ENCODE measurements at places on chromosomes 3 and 15.

DNA sequence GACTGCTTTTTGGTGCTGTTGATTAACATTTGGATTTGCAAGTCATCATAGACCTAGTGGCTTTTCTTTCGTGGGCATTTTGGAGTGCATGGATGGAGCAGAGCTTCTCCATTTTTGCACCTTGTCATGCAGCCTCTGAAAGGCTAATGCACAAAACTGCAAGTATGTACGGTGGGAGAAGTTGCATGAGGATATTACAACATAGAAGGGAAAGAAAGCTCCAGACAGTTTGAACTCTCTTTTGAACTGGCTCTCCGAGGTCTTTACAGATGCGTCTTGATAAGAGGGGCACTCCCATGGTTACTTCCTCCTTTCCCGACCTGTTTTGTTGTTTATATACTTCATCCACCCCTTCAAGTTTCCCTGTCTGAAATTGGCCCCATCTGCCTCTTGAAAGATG is 147.1 kb upstream of the GBE1 start:
- H3K36me3 ChIP-seq: no peaks in the 10 kb centered on the region
- no peak overlapping the region for H3K4me3 ChIP-seq
- peak; percentile 58 for DNase-seq
- no peak overlapping the region for H3K27ac ChIP-seq
- peaks cover 4% of the 10 kb centered on the region for H3K4me1 ChIP-seq

DNA sequence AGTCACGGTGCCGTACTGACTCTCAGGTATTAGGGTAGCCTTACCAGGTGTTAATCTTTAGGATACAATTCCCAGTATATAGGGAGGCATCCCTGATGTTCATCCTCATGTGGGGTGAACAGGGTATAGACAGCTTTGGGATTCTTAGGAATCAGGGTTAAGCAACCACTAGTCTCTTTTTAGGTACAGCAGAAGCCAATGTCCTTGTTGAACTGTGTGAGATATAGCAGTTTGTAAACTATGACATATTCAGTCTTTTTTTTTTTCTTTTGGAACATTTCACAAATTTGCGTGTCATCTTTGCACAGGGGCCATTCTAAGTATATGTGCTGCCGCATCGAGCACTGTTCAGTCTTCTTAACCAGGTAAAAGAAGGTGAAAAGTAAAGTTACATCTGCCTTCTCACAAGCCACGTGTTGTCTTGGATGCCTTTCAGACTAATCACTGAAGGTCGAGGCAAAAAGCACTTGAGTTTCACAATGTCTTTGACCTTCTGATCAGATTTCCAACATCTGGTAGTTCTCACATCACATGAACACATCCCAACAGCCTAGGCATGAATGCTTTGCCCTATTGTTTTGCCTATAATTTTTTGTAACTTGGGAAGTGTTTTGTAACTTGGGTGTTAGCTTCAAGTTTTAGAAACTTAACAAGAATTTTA is 17.2 kb downstream of the TSEN2 start:
- peaks cover 29% of the 10 kb centered on the region for H3K36me3 ChIP-seq
- no peak overlapping the region for H3K4me3 ChIP-seq
- no peak for DNase-seq

DNA sequence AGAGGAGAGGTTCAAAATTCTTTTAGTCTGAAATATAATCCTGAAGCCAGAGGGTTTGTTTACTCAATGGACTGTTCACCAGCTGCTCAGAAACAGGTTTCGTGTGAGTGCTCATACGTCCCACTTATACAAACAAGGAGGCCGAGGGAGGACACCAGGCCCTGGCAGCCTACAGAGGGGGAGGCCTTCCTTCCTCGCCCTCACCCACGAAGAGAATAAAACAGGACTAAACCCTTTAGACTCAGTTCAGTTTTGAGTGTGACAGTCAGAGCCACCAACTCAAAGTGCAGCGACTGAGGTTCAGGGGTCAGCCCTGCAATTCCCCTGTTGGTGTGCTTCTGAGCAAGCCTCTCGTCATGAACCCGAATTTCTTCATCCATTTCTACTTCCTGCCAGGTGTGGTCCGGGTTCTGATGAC is 17.3 kb downstream of the FAM174B start:
- H3K27me3 ChIP-seq: no peaks in the 10 kb centered on the region
- no peak overlapping the region for H3K4me3 ChIP-seq
- H3K36me3 ChIP-seq: no peaks in the 10 kb centered on the region
- H3K4me1 ChIP-seq: peaks cover 10% of the 10 kb centered on the region

GRCh38 chr3:152100491-152101132 is 168.1 kb upstream of the MBNL1 start:
- H3K4me1 ChIP-seq: no peaks in the 10 kb centered on the region
- no peaks in the 10 kb centered on the region for H3K27me3 ChIP-seq
- no peak overlapping the region for H3K27ac ChIP-seq

DNA sequence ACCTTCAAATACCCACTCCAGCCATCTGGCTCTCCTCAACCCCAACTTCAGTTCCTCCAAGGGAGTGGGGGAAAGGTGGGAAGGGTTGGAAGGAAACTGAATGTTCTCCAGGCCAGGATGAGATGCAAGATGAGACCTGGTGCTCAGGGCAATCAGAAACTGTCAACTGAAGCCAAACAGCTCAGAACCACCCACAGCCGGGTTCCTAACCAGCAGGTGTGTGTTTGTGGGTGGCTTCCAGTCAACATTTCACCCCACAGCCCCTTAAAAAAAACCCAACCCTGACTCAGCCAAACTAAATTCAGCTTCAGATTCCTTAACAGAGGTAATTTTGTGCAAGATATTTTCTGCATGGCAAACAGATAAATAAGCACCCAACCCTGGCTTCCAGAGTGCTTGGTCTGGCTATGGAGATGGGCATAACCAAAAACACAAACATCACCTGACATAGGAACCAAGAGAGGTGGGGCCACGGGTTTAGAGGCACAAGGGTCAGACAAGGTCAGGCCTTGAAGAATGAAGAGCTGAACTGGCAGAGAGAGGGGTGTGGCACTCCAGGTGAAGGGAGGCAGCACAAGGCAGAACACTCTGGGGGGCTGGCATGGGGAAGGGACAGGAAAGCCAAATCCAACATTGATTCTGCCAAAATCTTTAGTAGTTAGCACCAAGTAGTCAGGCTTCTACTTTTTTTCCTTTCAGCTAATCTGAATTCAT is 34.7 kb downstream of the ZNF445 start:
- peak; percentile 58 for DNase-seq
- H3K4me1 ChIP-seq: peaks cover 42% of the 10 kb centered on the region
- peak overlapping the region; percentile 37 for H3K27ac ChIP-seq
- H3K4me3 ChIP-seq: peak overlapping the region; percentile 31
- H3K27me3 ChIP-seq: no peaks in the 10 kb centered on the region

DNA sequence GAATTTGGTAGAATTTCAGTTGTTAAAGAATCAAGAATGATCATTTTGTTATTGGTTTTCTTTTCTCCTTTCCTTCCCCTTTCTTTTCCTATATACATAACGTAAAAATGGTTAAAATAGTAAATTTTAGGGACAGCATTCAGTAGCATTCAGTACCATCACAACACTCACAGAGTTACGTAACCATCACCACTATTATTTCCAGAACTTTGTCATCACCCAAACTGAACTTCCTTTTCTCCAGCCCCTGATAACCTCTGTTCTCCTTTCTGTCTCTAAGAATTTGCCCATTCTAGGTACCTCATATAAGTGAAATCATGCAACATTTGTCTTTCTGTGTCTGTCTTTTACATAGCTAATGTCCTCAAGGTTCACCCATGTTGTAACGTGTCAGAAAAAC is 165.3 kb downstream of the AKAP13 start:
- no peak overlapping the region for H3K4me3 ChIP-seq
- H3K4me1 ChIP-seq: peaks cover 29% of the 10 kb centered on the region
- DNase-seq: peak; percentile 37

DNA sequence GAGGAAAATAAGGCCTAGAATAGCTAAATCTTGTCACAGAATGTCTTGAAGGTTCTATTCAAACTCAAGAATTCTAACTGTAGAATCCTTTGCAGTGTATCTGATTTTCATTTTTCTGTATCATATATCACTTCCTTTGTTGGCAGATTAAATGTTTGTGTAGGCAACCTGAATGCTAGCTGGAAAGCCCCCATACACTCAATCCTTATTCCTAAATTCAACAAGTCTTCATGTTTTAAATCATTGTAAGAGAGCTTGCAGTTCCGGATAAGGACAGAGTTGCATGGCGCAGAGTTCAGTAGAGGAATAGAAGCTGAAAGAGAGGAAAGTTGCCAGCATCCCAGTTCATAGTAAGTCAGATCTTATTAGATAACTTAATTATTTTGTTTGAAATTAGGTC is 242.0 kb upstream of the SEMA6D start:
- H3K36me3 ChIP-seq: no peaks in the 10 kb centered on the region
- no peaks in the 10 kb centered on the region for H3K4me1 ChIP-seq
- no peaks in the 10 kb centered on the region for H3K27me3 ChIP-seq

DNA sequence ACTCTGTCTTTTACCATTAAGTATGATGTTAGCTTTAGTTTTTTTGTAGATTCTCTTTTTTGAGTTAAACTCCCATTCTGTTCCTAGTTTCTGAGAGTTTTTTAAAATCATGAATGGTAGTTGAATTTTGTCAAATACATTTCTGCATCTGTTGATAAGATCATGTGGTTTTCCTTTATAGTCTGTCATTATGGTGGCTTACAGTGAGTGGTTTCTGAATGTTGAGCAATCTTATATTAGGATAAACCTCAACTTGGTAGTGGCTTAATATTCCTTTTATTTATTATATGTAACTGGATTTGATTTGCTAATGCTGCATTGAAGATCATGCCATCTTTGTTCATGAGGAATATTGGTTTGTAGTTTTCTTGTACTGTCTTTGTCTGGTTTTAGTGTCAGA is 34.8 kb downstream of the NEO1 start:
- no peak overlapping the region for H3K27ac ChIP-seq
- DNase-seq: peak; percentile 42
- no peak overlapping the region for H3K4me3 ChIP-seq
- no peaks in the 10 kb centered on the region for H3K4me1 ChIP-seq
- peaks cover 11% of the 10 kb centered on the region for H3K27me3 ChIP-seq

DNA sequence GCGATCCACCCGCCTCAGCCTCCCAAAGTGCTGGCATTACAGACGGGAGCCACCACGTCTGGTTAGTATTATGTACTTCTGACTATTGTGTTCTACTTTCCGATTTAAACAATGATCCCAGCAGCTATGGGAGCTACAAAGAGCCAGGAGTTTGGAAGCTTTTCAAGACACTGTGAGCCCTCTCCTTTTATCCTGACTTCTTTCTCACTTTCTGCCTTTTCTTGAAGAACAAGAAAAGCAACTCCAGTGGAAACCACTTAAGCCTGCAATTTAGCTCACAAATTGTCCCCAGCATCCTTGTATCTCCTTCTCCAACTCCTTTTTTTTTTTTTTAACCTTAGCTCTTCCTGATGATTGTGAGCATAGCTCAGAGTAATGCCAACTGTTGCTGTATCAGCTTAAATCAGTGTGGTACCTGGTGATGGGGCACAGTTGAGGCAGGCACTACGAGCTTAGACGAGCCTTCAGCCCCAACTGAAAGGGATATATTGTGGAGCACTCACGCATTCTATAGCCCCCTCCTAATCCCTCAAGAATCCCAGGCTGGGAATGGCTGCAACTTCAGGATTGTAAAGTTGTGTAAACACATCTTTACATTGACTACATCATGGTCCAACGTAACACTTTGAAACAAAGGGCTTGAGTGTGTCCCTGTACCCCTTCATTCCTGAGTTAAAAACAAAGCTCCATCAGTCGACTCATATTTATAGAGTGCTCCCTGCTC is 677.0 kb downstream of the FHIT start:
- no peak for DNase-seq
- H3K27ac ChIP-seq: no peak overlapping the region
- no peak overlapping the region for H3K4me3 ChIP-seq
- no peaks in the 10 kb centered on the region for H3K4me1 ChIP-seq
- no peaks in the 10 kb centered on the region for H3K36me3 ChIP-seq
- H3K27me3 ChIP-seq: no peaks in the 10 kb centered on the region

DNA sequence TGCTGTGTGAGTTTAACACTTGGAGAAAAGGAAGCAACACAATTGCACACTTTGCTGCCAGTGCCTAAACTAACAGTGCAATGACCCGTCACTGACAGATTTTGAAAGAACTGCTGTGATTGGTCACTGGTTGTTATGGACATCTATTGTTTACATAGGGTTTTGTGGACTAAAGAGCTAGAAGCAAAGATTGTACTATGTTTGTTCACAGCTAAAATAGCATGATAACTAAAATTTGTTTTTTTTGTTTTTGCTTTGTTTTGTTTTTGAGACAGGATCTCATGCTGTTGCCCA is 112.4 kb upstream of the GOLGA8J start:
- peaks cover 43% of the 10 kb centered on the region for H3K27me3 ChIP-seq
- no peak for DNase-seq
- no peak overlapping the region for H3K27ac ChIP-seq
- no peaks in the 10 kb centered on the region for H3K4me1 ChIP-seq

- no peak overlapping the region for H3K27ac ChIP-seq
- H3K27me3 ChIP-seq: no peaks in the 10 kb centered on the region
- H3K4me1 ChIP-seq: no peaks in the 10 kb centered on the region
- no peak overlapping the region for H3K4me3 ChIP-seq
Observed at GRCh38 chr15:72280751-72281150, 8.4 kb upstream of the PARP6 start.

DNA sequence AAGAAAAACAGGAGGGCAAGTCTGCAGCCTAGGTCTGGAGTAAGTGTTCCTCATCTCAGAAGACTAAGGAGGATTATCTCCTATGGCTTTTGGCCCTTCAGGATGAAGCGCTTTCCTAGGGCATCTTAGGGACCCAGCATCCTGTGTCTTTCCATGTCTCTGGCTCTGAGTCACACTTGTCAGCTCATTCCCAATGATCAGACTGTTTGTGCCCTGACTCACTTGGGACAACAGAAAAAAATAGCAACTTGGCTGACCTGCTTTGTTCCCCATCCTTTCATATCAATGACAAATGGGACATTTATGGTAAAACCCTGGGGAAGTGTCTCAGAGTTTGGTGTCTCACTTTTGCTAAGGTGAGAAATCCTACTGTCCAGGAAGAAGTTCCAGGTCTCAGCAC is 76.2 kb upstream of the OXTR start:
- no peak for DNase-seq
- no peak overlapping the region for H3K4me3 ChIP-seq
- no peak overlapping the region for H3K27ac ChIP-seq
- no peaks in the 10 kb centered on the region for H3K27me3 ChIP-seq
- no peaks in the 10 kb centered on the region for H3K36me3 ChIP-seq

GRCh38 chr3:5489536-5489935 is 302.0 kb downstream of the EDEM1 start:
- no peak overlapping the region for H3K4me3 ChIP-seq
- H3K27ac ChIP-seq: no peak overlapping the region
- no peaks in the 10 kb centered on the region for H3K4me1 ChIP-seq
- no peaks in the 10 kb centered on the region for H3K27me3 ChIP-seq
